ENCODE measurements at places on chromosomes 12 and 14.

GRCh38 chr14:104690861-104691455 lies 1.5 kb downstream of the INF2 start:
- no peak for DNase-seq

GRCh38 chr12:8031872-8032241 lies 659 bp upstream of the FOXJ2 start:
- no peak for DNase-seq

- DNase-seq, result no peak
Observed at GRCh38 chr14:22896760-22897159, 13.7 kb downstream of the REM2 start.

DNA sequence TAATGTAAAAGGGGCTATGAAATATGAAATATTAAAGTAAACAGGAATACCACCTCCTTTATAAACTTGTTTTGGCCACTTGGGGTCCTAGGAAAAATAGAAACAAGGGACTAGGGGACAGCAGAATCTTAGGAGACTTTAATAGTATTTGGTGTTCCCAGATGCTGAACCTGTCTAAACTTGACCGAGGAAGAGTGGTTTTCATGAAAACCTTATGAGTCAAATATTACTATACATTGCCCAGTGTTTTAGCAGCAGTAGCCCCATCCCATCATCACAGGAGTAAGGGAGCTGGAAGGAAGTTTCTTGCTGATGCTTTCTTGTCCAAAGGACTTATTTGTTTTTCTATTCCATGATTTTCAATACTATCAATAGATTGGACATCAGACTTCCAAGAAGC lies 177.5 kb upstream of the CAND1 start:
- no peak for DNase-seq

DNA sequence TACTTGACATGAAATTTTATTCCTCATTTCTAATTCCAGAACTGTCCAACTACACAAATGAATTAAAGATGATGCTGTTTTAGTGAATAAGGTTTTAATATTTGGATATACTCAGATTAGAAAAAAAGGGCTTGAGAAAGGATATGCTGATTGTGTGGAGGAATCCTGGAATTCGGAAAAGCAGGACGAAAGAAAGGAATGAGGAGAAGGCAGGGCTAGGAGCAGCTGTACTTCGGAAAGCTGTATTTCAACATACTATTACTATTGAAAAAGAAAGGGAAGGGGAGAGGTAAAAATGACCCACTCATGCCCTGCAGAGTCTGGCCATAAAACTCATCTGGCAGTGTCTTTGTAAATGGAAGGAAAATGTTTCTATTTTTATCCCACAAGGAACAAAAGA lies 63.1 kb upstream of the PLBD1 start:
- no peak for DNase-seq

DNA sequence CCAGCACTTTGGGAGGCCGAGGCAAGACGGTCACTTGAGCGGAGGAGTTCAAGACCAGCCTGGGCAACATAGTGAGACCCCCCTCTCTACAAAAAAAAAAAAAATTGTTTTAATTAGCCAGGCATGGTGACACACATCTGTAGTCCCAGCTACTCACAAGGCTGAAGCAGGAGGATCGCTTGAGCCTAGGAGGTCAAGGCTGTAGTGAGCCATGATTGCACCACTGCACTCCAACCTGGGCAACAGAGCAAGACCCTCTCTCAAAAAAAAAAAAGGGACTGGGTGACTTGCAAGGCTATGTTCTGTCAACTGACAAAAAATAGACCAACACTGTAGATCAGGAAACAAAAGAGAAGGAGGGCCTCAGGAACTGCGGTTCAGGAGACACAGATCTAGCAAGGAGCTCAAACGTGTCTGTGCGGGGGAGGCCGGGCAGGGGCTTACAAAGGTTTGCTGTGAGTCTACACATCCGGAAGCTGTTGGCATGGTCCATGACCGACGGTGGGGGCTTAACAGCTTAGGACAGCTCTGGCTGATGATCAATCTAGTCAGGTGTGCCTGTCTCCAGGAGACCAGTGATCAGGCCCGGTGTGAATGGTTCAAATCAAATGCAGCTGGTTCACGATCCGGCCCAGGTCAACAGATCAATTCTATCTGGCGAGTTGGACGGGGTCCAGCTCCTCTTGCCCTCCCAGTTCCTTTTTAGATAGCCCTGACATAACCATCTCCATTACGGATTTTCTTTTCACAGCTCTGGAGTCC lies 31.7 kb upstream of the INF2 start:
- DNase-seq, result no peak

DNA sequence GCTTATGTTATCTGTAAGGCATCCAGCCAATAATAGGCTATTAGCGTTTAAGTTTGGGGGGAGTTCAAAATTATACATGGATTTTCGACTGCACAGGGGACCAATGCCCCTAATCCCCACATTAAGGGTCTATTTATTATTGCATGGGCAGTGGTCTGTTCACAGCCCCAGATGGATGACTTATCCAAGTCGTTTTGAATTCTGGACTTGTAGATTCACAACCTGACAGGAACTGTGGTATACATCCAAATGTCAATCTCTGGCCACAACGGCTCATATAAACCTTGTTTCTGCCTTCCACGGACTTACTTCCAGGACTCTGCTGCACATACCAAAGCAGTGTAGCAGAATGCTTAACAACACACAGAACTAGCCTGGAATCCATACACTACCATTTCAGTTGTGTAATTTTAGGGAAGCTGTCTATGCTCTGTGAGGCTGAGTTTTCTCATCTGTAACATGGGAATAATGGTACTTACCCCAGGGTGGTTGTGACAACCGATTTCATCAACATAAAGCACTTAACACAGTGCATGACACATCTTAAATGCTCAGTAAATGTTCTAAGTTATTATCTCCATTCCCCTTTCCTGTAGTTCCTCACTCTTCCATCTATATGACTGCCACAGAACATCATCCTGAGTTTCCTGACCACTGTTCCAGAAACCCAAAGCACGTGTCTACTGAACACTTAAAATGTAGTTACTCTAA lies 3.7 kb downstream of the DDX24 start:
- no peak for DNase-seq

DNA sequence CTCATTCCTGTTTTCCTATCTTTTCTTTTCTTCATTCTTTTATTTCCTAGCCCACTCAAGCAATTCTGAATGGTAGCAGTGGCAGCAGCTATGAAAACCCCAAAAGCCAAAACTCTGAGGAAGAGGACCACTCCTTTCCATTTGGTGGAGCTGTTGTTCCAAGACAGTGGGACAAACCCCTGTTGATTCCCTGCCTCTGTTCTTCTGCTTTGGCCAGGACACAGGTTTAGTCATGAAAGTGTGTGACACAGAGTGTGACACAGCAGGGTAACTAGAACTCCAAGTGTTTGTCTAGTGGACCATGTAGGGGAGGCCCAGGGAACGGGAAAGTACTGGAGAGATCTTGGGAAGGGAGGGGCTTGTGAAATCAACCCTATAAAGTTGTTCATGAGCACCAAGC lies 71.1 kb downstream of the PTCSC3 start:
- DNase-seq, result no peak

DNA sequence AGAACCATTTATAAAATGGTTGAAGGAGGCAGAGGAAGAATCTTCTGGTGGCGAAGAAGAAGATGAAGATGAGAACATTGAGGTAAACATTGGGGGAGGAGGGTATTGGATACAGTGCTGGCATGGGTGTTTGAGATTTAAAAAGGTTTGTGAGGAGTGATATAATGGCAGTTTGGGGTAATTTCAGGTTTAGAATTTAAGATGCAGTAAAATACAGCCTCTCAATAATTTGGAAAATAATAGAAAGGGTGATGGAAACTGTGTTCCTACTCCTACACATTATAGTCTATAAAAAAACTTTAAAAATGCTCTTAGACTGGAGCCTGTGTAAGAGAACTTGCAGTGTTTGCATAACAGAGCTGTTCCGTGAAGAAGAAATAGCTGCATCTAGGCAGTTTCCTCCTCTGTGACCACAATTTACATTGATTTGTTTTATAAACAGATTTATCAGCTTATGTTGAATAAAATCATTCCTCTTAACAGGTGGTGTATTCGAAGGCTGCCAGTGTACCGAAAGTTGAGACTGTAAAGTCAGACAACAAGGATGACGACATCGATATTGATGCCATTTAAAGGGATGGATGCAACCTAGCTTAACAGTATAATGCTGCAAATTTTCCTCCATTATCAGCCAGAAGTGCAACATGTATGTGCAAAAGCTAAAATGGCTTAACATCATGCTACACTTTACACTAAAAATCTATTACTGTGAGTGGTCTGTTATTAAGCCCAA lies 6.6 kb downstream of the EIF5 start:
- no peak for DNase-seq

DNA sequence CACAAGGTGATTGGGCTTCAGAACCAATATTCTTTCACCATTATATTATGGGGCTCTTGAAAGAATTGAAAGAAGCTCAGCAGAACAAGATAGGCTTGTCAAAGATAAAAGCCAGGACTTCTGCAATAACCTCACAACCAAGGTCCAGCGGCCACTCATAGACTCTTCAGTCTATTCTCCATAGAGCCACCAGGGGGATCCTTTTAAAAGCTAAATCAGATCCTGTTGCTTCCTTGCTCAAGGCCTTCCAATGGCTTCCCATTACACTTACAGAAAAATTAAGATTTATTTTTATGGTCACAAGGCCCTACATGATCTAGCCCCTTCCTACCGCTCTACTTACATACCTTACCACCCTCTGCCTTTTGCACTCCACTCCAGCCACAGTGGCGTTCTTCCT lies 169.6 kb downstream of the C12orf42 start:
- no peak for DNase-seq

Data from AG04450 (cell line).